ENCODE measurements at places on chromosomes 16 and 17.

DNA sequence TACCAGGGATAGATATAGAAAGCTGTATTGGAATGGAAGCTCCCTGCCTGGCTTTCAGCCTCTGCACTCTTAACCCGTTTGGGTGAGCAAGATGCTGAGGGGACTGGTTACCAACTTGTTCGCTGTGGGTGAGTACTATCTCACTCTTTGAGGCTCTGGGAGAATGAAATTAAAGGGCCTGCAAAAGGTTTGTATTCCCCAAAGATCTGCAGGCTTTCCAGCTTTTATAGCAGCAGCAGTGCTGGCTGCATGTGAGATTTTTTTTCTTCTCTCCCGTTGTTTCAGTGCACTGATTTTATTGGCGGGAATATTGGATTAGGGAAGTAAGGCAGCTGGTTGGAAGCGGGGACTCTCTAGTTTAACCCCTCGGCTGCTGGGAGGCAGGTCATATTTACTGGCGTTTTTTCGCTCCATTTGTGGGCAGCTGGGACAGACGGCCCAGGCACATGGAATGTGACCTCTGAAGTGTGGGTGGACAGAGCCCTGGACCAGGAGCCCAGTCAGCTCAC, 30.9 kb downstream of the C17orf75 start:
- no peak for DNase-seq

DNA sequence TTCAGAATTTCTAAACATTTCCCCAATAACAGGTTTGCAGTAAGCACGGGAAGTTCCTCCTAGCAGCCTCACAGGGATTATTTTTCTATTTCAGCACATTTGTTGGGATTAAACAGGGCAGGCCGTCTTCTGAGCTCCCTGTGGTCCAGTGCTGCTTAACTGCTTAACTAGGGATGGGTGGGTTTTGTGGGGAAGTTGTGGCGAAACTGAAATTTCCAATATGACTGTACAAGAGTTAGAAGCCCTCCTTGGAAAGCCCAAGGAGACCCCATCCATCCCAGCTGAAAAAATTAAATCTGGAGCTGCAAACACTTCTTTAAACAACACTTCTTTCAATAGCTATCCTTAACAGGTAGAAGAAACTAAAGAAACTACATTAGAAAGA, 22.2 kb downstream of the FAM117A start:
- no peak for DNase-seq

- no peak for DNase-seq
Measured at GRCh38 chr17:55635253-55635914, 87.3 kb downstream of the TMEM100 start.

- no peak for DNase-seq
Measured at GRCh38 chr16:80407265-80407987, 133.4 kb upstream of the DYNLRB2 start.

DNA sequence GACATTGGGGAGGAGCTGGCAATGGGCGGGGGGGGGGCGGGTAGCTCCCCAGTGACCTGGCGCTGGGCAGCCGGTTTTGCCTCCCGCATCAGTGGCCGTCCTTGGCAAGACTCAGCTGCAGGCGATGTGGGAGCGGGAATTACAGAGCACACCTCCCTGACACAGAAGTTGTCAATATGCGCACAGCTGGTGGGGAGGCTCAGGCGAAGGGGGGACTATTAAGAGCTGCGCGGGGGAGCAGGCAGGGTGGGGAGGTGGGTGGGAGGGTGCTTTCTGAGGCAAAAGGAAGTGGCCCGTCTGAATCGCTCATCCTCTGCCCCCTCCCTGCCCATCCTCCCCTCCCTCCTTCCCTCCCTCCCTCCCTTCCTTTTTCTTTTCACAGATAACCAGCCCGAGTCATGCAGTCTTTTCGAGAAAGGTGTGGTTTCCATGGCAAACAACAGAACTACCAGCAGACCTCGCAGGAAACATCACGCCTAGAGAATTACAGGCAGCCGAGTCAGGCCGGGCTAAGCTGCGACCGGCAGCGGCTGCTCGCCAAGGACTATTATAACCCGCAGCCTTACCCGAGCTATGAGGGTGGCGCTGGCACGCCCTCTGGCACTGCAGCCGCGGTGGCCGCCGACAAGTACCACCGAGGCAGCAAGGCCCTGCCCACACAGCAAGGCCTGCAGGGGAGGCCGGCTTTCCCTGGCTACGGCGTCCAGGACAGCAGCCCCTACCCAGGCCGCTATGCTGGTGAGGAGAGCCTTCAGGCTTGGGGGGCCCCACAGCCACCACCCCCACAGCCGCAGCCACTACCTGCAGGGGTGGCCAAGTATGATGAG, 44.0 kb downstream of the SREBF1 start:
- DNase-seq, result peak; percentile 77

DNA sequence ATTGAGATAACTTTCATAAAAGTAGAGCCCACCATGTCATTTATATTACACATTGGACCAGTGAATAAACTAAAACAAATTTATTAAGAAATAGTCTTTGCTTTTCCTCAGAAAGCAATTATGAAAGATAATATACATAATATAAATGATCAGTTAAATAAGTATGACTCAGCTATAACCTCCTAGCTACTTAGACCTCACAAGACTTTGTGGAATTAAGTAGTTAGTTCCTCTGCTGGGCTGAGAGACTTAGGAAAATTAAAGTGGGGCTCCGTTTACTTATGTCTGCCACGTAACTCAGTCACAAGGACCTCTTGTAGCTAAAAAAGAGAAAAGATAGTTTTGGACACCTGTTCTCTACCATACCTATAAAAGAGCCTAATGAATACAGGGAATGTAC, 76.9 kb downstream of the MRTFB start:
- no peak for DNase-seq

- DNase-seq, result no peak
Measured at GRCh38 chr16:53805752-53806151, 101.8 kb downstream of the FTO start.

DNA sequence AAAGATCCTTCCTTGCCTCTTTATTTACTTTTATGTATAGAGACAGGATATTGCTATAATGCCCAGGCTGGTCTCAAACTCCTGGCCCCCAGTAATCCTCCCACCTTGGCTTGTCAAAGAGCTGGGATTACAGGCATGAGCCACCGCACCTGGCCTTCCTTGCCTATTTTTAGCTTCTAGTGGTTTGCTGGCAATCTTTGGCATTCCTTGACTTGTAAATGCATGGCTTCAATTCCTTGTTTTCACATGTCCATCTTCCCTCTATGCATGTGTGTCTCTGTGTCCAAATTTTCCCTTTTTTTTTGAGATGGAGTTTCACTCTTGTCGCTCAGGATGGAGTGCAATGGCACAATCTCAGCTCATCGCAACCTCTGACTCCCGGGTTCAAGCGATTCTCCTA, 22.5 kb downstream of the HEXIM2 start:
- no peak for DNase-seq
